ENCODE measurements at places on chromosomes 2 and 18.

DNA sequence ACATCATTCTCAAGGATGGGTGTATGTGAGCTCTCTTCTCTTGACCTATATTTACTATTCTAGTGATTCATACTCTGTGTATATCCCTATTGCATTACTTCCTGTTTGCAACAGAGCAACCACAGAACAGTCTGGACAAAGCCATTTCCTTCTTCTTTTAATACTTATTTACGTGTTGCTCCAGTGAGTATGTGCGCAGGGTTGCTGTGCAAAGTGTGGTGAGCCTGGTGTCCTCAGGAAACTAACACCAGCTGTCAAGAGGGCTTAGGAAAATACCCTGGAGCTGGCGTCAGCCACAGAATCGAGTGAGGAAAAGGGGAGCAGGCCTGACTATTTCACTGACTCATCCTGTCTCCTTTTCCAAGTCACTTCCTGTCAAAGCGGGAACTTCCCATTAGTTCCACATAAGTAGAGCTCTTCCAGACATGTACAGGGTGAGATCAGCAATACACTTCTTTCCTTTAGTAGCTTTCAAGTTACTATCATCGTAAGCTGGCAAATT lies 214.1 kb upstream of the COPS8 start:
- peak; percentile 90 for DNase-seq

DNA sequence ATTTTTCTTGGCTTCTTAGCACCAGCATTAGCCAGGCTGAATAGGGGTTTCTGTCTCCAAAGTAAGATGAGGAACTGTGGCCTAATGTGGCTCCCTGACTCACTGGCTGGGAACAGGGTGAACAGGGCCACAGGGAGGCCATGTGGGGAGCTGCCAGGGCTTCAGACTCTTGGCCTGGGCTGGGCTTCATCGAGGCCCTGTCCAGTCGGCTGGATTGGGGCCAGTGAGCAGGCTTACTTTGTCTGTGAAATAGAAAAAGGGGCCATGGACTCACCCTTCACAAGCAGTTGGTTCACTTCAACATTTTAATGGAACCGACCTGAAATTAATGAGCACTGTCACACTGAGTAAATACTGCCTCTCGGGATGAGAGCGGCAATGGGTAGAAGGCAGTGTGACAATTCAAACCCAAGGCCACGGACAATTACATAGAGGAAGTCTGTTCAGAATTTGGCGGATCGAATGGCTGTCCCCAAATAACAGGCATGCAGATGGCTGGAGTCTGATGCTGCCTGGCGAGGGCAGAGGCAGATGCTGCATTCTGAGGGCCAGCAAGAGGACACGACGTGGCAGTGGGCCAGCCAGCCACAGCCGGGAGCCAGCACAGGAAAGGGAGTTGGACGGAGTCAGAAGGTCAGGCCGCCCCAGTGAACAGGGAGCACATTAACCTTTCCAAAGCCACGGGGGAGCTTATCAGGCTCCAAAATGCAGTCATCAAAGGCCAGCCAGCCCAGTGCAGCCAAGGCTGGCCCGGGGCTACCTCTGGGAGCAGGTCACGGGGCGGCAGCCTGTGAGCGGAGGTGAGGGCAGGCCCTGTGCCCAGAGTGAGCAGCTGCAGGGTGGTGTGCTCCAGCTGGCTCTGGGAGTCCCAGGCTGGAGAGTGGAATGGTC lies 146.6 kb upstream of the REV1 start:
- DNase-seq = no peak

DNA sequence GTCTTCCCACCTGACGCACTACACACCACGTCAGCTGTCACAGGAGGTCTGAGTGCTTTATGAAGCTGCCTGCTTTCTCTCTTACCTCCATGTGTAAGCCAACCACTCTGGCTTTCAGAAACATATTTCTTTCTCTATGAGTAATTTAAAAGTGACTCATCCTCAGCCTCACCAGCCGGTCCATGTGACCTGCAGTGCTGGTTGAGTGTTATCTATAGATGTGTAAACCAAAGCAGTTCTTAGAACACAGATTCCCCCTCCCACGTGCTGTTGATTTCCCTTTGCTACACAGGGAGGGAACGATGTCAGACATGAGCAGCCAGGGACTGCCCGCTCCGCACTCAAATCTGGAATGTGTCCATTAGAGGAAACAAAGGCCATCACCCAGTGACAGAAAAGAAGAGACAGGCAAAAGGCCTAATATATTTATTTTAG lies 157.8 kb downstream of the BCL2 start:
- peak; percentile 59 for DNase-seq

DNA sequence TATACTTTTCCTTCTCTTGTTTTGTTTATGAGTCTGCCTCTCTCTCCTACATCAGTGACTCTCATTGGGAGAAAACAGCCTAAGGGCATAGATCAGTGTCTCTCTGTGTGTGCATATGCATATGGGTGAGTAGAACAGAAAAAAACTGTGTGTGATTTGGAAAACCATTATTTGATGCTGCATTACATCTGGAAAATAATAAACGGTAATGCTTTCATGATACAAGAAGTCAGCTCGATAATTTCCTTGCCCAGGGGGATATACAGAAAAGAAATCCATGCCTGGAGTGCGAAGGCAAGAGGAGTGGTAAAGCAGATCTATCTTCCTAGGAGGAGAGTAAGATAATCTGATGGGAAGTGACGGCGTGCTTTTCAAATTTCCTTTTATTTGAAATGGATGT lies 221.5 kb upstream of the LYPD1 start:
- DNase-seq = no peak

GRCh38 chr2:185876234-185876633 lies 137.6 kb downstream of the FSIP2 start:
- no peak for DNase-seq

All from DMS153 (cell line).